Prostate gland (tissue), 2 donors: ENCODE measurements at places on chromosomes 5 and 9. TPM values are rescaled to one million over a fixed set of nuclear protein-coding genes. Genes with fewer than 3 reads are reported as not detected.

The NIPAL4 gene
- 2.8 TPM for total RNA-seq

The RELL2 gene
- 3.9 TPM for total RNA-seq

The NSG2 gene
- not detected for total RNA-seq

The BNIP1 gene
- 12.5 TPM for total RNA-seq

The PCDHA10 gene
- 2.2 TPM for total RNA-seq

The HAVCR2 gene
- total RNA-seq: 2.8 TPM

The PSAT1 gene
- total RNA-seq: 45.8 TPM

The SEMA5A gene
- 21.7 TPM for total RNA-seq

The TMEM232 gene
- 11.3 TPM for total RNA-seq

The PCDHB15 gene
- total RNA-seq: 0.82 TPM

The FAM53C gene
- 81.0 TPM for total RNA-seq

The LCNL1 gene
- 0.41 TPM for total RNA-seq

The INSL4 gene
- total RNA-seq: not detected
